ENCODE measurements at places on chromosomes 2 and 18.

- no peak for DNase-seq
These were observed 97.2 kb downstream of the VAPA start for GRCh38 chr18:10011061-10011460.

DNA sequence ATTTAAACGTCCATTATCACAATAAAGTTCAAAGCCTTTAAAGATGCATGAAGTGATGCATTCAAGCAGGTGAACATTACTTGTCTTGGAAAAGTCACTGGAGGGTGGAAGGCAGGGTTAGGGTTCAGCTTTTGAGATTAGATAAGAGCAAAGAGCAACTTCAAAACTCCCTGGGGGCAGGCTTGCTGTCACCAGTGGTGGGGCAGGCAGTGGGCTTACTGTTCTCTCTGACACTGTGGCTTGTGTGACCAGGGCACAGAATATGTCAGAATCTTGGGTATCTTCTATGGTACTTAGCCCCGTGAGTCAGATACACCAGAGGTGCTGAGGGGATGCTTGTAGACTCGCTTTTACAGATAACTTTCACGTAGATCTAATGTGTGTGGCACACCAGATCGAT is 52.8 kb downstream of the WIPF1 start:
- DNase-seq: no peak

DNA sequence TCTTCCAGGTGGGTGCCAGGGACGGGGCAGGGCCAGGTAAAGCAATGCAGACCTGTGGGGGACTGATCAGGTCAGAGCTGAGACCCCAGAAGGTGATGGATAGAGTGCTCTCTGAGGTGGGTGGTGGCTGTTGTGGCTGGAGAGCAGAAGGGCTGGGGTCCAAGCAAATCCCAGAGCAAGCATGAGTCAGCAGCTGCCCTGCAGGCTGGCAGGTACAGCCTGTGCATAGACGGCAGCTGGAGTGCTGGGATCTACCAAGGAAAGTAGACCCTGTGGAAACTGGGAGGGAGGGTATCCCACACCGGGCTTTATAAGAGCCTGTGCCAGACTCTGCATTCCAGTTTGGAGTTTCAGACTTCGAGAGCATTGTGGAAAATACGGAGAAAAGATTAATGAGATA is 663 bp downstream of the TRIM54 start:
- DNase-seq: no peak

- no peak for DNase-seq
These were observed 18.0 kb downstream of the ZC3H15 start for GRCh38 chr2:186503827-186504606.

- no peak for DNase-seq
These were observed 163.0 kb downstream of the PHLPP1 start for GRCh38 chr18:62878305-62878704.

GRCh38 chr18:54835944-54836343 is 7.7 kb downstream of the RAB27B start:
- no peak for DNase-seq

Measured in HS-5 (cell line).